WTC11 (cell line): ENCODE measurements at places on chromosomes 6 and 20. TPM values are rescaled to one million over a fixed set of nuclear protein-coding genes. Genes with fewer than 3 reads are reported as not detected.

GRCh38 chr6:15352845-15353244, 107.0 kb downstream of the JARID2 start:
- H3K36me3 ChIP-seq: no peaks in the 10 kb centered on the region
- H3K4me1 ChIP-seq: peaks cover 88% of the 10 kb centered on the region
- H3K4me3 ChIP-seq: no peak overlapping the region
- no peaks in the 10 kb centered on the region for H3K27me3 ChIP-seq
- DNase-seq: no peak

Gene DZANK1
- 6.1 to 8.2 TPM (median 7.7 TPM) in 3 replicates for total RNA-seq

GRCh38 chr20:33322456-33322855, 39.4 kb downstream of the BPIFB1 start:
- H3K27me3 ChIP-seq: no peaks in the 10 kb centered on the region
- DNase-seq: no peak
- H3K4me1 ChIP-seq: no peaks in the 10 kb centered on the region

DNA sequence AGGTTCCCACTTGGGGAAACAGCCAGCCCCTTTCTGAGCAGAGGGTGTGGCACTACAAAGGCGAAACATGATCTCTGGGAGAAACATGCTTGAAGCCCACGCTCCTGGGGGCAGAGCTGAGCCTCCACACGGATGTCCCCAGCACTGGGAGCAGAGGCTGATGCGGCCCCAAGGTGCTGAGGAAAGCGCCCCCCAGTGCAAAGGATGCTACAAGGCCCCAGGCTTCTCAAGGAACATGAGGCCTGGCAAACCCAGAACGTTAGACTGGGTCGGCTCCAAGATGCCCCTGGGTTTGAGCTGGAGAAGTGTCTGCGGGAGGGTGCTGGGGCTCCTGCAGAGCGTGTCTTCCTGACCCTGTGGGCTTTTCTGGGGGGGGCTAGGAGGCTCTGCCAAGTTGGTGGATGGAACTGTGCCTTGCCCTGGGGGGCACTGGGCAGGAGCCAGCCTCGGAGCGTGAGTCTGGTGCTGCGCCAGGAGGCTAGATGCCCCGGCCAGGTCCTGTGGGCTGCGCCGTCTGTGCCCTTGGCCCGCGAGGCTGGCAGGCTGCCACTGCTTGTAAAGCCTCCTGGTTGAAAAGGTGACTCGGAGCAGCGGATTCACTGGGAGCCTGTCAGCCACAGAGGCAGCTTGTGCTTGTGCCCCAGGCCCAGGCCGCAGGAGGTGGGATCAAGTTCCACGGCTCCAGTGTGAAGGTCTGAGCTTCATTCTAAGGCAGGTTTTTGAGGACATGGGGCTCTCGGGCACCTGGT, 8.1 kb downstream of the SYNJ2 start:
- H3K4me3 ChIP-seq: no peak overlapping the region
- 0 out of 2 replicates have a peak, but pooled peaks cover 6% of the 10 kb centered on the region for H3K36me3 ChIP-seq
- no peak overlapping the region for H3K27ac ChIP-seq
- peaks cover 65% of the 10 kb centered on the region for H3K4me1 ChIP-seq
- no peaks in the 10 kb centered on the region for H3K27me3 ChIP-seq
- DNase-seq: no peak
